Stimulated activated CD8-positive, alpha-beta memory T cell treated with anti-CD3 and anti-CD28 coated beads, Interleukin-4, amount 100 ng/mL, for 4 hours (primary cell): ENCODE measurements at places on chromosomes 3 and 15.

- DNase-seq, result no peak
Observed at GRCh38 chr3:136249593-136249992, 547 bp upstream of the PCCB start.

DNA sequence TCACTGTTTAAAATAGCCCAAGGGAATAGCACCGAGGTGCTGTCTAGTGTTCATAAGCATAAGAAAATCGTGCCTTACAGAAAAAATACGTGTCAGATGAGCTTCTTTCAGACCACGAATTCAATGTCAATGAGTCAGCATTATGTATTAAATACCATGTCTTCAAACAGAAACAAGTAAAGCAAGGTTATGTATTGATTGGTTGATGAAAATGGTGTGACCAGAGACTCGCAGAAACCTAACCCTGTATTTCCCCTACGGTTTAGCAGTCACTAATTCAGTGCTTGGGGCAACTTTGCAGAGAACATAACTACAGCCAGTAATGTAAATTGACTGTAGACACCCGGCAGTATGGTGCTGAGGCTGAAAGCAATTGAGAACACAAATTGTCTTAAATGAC, 307.7 kb downstream of the IL5RA start:
- no peak for DNase-seq

- no peak for DNase-seq
Observed at GRCh38 chr3:54783611-54784010, 144.2 kb downstream of the LRTM1 start.

DNA sequence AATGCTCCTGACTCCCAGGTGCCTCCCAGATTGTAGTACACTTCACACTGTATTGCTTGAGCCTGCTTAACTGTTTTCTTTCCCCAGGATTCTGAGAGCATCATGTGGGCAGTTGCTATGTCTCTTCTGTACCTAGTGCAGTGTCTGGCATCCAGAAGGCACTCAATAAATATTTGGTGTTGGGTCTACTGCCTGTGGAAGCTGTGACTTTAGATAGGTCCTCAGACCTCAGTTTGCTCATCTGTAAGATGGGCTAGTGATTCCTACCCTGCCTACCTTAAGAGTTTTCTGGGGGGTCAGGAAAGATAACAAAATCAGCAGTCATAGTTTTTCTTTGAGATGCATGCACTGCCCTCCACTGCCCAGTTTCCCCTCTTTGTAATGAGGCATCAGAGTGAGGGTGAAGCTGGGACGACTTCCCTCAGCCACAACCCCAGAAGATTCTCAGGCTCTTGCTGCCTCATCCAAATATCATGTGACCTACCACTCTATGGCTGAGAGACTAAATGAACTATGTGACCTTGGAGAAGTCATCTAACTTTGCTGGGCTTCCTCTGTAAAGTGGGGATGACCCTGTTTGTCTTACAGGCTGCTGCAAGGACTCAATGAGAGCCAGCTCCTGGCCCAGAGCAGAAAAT, 50.4 kb downstream of the ATP2B2 start:
- DNase-seq, result no peak

DNA sequence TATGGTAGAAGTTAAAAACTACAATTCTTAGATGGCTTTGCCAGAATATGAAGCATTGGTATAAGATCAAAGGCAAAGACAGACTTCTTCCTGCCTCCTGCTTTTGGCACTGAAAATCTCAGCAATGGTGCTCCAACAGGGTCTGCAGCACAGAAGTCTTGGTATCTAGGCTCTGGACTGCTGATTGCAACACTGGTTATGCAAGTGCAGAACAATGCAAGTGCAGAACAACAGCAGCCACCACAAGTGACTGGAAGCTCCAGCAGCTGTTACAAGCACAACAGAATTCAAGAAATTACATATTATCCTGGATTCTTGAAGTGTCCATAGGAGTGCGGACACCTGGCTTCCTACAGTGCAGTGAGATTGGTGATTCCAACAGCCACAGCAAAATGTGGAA, 33.7 kb downstream of the ZBTB20 start:
- no peak for DNase-seq

GRCh38 chr15:51775967-51776816, 24.8 kb downstream of the TMOD2 start:
- no peak for DNase-seq

DNA sequence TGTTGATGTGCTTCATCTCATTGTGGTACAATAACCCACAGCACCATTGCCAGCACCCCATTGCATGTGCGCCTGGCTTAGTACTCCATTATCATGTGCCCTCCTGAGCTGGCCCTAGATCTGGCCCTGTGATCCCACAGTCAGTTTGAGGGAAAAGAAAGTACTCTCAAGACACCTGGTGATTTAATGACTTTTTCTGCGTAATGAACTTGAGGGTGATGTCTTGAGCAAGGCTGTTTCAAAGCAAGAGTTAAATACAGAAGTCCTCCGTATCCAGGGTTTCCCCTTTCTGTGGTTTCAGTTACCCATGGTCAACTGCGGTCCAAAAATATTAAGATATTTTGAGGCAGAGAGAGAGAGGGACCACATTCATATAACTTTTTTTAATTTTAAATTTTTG, 16.3 kb downstream of the C3orf20 start:
- DNase-seq, result no peak

GRCh38 chr3:146387566-146387965, 81.8 kb downstream of the PLSCR2 start:
- no peak for DNase-seq

DNA sequence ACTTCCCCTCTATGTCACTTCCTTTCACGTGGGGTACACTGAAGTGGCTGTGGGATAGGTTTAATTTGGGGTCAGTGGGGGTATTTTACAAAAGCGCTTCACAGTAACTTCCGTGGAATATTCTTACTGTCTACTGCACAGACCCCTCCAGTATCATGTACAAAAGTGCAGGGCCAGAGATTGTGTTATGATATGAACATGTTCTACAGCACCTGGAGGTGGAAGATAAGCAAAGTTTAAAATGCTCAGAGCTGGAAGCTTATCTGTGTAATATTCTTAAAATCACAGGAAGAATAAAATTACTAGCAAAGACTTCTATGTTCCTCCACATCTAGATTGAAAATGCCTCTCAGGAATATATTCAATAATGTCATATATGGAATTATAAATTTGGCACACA, 84.1 kb upstream of the TRIM42 start:
- DNase-seq, result no peak

GRCh38 chr15:66570842-66571478, 5.2 kb upstream of the LCTL start:
- DNase-seq, result no peak

- no peak for DNase-seq
Observed at GRCh38 chr3:133494469-133494868, 79.0 kb upstream of the CDV3 start.

DNA sequence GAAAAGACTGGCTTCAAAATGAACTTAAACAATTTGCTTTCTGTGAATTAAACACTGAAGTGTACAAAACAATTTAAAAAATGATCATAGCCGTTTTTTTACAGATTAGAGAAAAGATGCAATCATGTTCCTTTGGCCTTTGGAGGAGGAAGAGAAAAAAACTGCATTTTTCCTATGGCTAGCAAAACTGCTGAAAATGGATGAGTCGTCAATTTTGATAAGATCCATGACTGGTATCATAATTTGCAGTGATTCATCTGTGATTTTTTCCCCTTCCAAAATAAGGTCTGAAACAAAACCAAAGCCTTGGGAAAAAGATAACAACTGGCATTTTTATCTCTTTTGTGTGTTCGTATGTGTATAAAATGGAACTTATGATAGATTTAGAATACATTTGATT, 255.6 kb upstream of the SATB1 start:
- DNase-seq, result no peak

- no peak for DNase-seq
Observed at GRCh38 chr15:49707598-49707997, 86.8 kb downstream of the DTWD1 start.

DNA sequence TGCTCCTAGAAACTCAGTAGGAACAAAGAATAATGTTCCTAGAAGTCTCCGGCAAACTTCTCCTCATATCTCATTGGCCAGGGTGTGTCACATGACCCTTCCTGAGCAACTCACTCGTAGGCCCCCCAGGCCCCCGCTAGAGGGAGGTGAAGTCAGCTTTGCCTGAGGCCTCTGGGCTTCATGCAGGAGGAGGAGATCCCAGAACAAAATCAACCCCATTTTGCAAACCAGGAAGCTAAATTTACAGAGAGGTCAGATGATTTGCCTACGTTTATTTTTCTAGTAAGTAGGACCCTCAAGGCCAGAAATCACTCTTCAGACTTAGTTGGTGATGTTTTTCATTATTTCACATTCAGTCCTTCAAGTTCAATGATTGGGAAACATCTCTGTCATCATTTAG, 99.1 kb downstream of the SSR3 start:
- no peak for DNase-seq

- DNase-seq, result no peak
Observed at GRCh38 chr3:143339451-143339850, 219.9 kb downstream of the CHST2 start.

DNA sequence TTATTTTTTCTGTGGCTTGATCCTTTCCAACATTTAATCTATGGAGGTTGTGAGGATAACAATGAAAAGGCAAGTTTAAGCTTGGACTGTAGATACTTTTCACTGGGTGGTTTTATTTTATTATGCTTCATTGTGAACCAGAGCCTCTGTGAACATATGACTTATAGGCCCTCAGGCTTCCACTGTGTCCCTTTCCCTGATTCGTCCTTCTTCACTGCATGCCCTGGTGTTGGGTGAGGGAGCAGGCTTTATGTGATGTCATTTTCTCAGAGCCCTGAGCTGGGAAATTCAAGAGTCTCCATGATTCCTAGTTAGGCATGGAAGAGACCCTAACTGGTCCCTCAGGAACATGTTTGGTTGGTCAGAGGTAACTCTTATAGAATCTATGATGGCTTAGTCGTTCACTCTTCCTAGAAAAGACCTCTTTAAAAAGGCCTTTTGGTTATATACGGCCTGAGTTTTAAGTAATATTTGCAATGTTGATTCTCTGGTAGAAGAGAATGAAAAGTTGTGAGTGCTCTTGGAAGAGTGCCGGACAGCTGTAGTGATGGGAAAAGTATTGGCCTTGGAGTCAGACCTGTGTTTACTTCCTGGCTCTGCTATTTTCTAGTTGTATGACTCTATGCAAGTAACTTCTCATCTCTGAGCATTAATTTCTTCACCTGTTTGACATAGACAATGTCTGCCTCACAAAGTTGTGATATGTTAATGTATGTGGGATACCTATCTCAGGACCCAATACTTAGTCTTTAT, 168.4 kb downstream of the LPP start:
- DNase-seq, result no peak

- DNase-seq, result no peak
Observed at GRCh38 chr3:74839566-74839965, 225.1 kb upstream of the CNTN3 start.

GRCh38 chr15:80932513-80932815, 57.2 kb downstream of the MESD start:
- no peak for DNase-seq
